ENCODE measurements at places on chromosomes 11 and 22.

GRCh38 chr11:22477312-22477711 is 139.1 kb downstream of the SLC17A6 start:
- DNase-seq = peak; percentile 29

DNA sequence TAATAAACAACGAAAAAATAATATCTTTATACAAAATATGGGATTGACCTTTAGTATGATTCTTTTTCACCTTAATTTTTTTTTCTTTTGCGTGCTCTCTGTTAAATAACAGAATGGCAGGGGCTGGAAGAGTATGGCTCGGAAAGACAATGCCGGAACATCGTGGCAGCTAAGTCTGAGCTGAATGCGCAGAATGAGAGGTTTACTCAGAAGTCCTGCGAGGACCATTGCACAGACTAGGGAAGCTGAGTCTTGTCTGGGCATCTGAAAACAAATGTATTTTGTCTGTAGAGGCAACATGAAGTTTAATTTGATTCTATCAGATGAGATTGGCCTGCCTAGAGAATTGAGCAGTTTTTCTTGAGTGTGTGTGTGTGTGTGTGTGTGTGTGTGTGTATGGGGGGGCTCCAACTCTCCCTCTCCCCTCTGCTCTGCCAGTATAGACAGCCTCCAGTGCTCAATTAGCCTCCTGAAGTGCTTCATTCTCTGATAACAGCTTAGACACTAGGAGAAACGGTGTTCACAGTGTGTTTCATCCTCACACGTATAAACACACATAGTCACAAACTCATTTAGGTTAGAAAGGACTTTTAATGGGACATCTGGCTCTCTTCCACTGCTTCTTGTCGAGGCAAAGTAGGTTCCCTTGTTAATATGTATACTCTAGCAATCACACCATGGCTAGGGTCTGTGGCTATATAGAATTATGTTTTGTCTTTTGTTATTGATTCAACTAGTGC is 244.3 kb upstream of the SORL1-AS1 start:
- no peak for DNase-seq

- no peak for DNase-seq
Measured at GRCh38 chr22:24423519-24424000, 3.8 kb upstream of the ADORA2A start.

DNA sequence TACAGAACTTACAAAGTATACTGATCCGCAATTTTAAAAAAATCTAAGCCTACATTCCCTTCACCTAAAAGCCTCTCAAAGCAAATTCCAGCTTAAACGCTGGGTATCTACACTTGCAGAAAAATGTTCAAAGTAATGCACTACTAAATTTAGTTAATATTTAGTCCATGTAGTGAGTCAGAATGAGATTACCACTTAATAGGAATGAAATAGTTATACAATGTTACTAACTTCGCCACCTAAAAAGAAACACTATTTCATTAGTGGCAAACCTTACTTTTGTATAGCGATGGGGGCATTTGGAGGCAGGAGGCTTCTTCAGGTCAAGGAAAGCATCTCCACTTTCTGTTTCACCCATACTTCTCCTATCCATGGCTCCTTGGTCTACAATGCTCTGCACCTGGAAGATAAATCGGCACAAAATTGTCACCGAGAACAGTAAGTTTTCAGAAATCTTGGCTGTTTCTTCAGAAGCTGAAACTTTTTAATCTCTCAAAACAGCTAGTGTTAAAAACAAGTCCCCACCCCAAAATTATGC is 1.2 kb downstream of the EIF4ENIF1 start:
- DNase-seq = no peak

GRCh38 chr11:64648551-64648950 is 57.5 kb downstream of the SLC22A12 start:
- DNase-seq = no peak

Measured in umbilical cord (tissue), 2 donors.